NCI-H2029 treated with DMSO at 0.1 percent for 48 hours (cell line): ENCODE measurements at places on chromosomes 4 and X.

DNA sequence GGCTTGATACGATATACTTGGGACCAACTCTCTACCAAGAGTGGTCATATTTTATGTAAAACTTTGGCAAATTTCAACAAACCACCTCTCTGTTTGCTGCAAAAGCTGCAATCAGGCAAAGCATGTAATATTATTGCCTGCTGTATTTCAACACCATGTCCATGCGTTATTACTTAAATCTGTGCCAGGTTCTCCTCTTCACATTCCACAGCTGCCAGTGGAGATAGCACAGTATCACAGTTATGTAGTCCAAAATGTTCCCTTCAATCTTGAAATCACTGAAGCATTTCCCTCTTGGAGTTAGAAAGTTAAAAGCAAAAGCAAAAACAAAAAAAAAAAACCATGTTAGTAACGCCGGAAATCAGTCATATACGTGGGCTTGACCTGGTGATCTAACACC lies 396.7 kb upstream of the MAGEC2 start:
- DNase-seq, result no peak

DNA sequence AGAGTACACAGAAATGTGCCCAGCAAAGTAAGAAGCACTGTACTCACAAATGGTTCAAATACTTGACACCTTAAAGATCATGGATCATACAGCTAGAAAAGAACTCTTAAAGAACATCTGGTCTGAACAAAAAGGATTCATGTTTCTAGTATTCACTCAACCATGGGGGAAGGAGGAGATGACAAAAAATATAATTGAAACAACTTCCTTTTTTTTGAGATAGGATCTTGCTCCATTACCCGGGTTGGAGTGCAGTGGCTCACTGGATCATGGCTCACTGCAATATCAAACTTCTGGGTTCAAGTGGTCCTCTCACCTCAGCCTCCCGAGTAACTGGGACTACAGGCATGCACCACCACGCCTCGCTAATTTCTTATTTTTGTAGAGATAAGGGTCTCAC lies 6.0 kb downstream of the DHX15 start:
- no peak for DNase-seq

DNA sequence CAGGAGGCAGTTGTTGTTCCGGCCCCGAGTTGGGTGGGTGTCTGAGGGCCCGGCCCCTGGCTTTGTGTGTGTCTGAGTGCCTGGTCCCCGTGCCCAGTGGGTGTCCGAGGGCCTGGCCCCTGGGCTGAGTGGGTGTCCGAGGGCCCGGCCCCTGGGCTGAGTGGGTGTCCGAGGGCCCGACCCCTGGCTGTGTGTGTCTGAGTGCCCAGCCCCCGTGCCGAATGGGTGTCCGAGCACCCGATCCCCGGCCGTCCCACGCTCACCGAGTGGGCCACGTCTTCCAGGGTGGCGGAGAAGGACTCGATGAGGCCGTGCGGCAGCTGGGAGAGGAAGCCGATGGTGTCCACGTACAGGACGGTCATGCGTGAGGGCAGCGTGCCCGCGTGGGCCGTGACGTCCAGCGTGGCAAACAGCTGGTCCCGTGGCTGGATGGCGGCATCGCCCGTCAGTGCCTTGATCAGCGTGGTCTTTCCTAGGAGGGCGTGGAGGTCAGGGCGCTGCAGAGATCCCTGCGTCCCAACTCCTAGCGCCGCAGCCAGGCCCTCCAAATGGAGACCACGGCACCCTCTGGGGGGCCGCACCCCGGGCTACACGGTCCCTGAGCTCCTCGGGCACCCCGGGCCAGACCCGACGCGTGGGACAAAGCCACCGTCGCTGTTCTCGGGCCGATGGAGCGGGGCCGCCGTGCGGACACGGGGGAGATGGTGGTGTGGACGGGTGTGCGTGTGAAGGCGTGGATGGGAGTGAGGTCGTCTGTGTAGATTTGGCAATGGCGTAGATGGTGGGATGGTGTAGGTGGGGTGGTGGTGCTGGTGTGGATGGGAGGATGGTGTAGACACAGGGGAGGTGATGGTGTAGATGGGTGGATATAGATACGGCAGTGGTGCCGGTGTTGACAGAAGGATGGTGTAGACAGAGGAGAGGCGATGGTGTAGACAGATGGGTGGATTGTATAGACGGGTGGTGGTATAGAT lies 7.2 kb downstream of the GTPBP6 start:
- no peak for DNase-seq

- no peak for DNase-seq
Observed at GRCh38 chrX:1734806-1735205, 119.9 kb downstream of the ASMT start.

GRCh38 chr4:153522802-153523094 lies 56.6 kb downstream of the TMEM131L start:
- DNase-seq, result no peak

DNA sequence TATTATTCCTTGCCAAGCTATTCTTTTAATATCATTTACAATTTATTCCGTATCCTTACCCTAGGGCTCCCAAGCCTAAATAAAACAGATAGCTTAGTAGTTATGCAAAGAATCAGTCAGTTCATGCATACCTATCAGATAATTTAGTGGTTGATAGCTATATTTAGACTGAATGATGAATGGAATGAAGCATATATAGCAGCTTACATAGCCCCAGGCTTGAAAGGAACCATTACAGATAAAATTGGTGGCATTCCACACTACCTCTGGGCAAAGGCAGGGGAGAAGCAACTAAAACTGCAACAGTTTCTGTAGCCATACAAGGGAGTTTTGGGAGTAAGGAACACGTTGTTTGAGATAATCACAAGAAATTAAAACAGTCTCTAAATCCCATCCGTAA lies 2.7 kb downstream of the ACE2 start:
- DNase-seq, result no peak
